ENCODE measurements at places on chromosomes 2 and 18. TPM values are rescaled to one million over a fixed set of nuclear protein-coding genes. Genes with fewer than 3 reads are reported as not detected.

Gene EFHD1
- 44.4 TPM for total RNA-seq

- H3K36me3 ChIP-seq: no peaks in the 10 kb centered on the region
- no peaks in the 10 kb centered on the region for H3K27me3 ChIP-seq
- no peak for DNase-seq
- H3K4me3 ChIP-seq: no peak overlapping the region
- H3K27ac ChIP-seq: no peak overlapping the region
- no peaks in the 10 kb centered on the region for H3K4me1 ChIP-seq
Measured at GRCh38 chr2:207515671-207516070, 14.1 kb upstream of the CREB1 start.

GRCh38 chr2:174312581-174313234, 22.0 kb upstream of the SP9 start:
- no peaks in the 10 kb centered on the region for H3K4me1 ChIP-seq
- H3K27ac ChIP-seq: no peak overlapping the region
- no peaks in the 10 kb centered on the region for H3K27me3 ChIP-seq
- DNase-seq: no peak

- H3K4me1 ChIP-seq: no peaks in the 10 kb centered on the region
- H3K27ac ChIP-seq: no peak overlapping the region
Measured at GRCh38 chr2:151575338-151575737, 158.9 kb downstream of the NEB start.

- no peak for DNase-seq
- no peak overlapping the region for H3K4me3 ChIP-seq
- no peaks in the 10 kb centered on the region for H3K36me3 ChIP-seq
- H3K4me1 ChIP-seq: peaks cover 16% of the 10 kb centered on the region
- H3K27ac ChIP-seq: no peak overlapping the region
Measured at GRCh38 chr2:152405206-152406118, 70.5 kb downstream of the FMNL2 start.

DNA sequence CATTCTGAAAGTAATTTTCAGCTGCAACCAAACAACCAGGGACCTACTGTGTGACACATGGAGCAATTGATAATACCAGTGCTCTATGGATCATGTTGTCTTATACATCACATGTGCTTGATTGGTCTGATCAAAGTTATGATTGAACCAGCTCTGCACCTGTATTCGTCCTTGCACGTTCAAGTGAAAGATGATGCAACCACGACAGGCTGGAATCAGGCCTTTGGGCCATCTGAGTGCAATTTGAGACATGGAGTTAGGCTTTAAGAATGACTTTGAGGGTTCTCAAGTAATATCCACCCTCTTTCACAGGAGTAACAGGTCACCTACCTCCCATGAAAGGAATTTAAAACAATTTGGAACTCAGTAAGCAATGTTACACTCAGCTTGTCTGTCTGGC, 165.2 kb downstream of the SLC8A1 start:
- H3K36me3 ChIP-seq: no peaks in the 10 kb centered on the region
- no peaks in the 10 kb centered on the region for H3K27me3 ChIP-seq
- no peak overlapping the region for H3K27ac ChIP-seq
- DNase-seq: no peak
- H3K4me3 ChIP-seq: no peak overlapping the region
- no peaks in the 10 kb centered on the region for H3K4me1 ChIP-seq

GRCh38 chr2:138078153-138078552, 113.9 kb downstream of the HNMT start:
- no peaks in the 10 kb centered on the region for H3K27me3 ChIP-seq
- H3K4me3 ChIP-seq: no peak overlapping the region
- H3K36me3 ChIP-seq: no peaks in the 10 kb centered on the region
- DNase-seq: no peak
